ENCODE measurements at places on chromosomes 12 and 14.

GRCh38 chr12:116540622-116541152 lies 18.5 kb upstream of the MAP1LC3B2 start:
- DNase-seq, result no peak

- DNase-seq, result peak; percentile 88
Observed at GRCh38 chr14:99518441-99519346, 37.5 kb downstream of the CCNK start.

DNA sequence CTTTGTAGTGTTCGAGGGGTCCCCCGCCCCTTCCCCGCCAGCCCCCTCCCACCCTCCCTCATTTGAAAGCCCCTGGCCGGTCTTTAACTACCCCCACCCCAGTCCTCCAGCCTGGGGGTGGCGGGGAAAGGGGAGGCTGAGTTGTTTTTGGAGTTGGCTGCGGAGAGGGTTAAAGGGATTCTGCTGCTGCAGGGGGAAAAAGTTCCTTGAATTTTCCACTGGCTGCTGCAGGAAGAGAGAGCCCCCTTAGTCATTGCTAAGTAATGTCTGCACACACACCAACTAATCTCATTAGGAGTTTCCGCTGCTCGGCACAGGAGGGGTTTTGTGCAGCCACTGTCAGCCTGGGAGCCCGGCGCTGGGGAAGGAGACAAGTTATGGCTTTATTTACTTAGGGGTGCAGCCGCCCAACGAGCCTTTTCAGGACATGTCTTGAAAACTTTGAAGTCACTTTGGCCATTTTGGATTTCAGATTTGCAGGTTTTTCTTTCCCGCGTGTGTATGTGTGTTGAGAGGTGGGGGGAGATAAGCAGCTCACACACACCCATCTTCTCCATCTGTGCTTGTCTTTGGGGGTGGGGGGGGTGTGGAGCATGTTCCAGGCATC lies 1.8 kb downstream of the ELK3 start:
- DNase-seq, result peak; percentile 73

GRCh38 chr14:99380402-99380801 lies 100.3 kb downstream of the SETD3 start:
- DNase-seq, result no peak

DNA sequence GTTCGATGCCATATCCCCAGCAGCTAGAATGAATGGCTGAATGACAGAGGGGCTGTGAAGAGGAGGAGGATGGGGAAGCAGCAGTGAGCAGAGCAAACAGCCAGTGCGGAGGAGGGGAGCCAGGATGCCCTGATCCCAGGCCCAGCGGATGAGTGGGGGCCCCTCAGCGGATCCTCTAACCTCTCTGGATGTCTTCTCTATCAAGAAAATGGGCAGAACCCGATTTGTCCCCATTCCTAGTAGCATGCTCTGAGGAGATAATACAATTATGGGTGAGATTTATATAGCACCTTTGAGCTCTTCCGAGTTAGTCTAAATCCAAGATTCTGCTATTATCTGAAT lies 30.0 kb upstream of the RPLP0 start:
- DNase-seq, result no peak

DNA sequence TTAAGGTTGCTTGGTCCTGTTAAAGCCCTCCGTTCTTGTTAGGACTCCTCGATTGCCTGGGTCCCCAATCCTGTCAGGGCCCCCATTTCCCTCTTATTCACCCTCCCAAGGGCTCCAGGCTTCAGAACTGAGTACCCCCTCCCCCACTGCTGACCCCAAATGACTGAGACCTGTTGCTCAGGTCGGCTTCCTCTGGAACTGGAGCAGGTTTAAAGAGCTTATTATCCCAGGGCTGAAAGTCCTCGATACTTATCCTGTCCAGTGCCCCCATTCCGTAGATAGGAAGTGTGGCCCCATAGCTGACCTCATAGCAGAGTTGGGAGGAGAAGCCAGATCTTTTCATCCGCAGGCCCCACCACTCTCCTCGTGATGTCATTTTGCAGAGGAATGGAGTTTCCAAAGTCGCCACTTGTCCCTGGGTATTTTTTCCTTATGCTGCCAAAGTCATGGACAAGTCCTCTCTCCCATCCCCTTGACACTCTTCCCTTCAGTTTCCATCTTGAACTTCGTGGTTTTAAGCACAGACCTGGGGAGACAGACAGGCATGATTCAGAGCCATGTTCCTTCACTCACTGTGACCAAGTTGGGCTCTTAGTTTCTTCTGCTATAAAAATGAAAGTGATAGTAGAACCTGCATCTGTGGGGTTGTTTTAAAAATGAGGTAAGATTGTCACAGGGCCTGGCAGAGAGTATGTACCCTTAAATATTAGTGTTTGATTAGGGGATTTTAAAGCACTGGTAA lies 1.2 kb downstream of the USP30 start:
- no peak for DNase-seq

DNA sequence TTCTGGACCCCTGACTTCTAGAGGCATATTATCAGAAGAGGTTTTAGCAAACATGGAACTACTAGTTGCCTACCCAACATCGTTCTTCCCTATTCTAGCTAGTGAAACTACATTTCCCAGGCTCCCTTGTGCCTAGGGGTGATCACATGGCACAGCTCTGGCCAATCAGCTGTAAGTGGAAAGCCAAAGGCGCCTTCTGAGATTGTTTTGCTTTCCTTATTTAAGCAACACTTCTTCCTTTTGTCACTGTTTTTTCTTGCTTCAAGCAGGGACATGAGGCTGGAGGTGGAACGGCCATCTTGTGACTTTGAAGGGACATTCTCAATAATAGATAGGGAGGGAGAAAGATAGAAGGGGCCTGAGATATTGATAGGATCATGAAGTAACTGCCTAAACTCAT lies 136.7 kb downstream of the ZNF664 start:
- no peak for DNase-seq

DNA sequence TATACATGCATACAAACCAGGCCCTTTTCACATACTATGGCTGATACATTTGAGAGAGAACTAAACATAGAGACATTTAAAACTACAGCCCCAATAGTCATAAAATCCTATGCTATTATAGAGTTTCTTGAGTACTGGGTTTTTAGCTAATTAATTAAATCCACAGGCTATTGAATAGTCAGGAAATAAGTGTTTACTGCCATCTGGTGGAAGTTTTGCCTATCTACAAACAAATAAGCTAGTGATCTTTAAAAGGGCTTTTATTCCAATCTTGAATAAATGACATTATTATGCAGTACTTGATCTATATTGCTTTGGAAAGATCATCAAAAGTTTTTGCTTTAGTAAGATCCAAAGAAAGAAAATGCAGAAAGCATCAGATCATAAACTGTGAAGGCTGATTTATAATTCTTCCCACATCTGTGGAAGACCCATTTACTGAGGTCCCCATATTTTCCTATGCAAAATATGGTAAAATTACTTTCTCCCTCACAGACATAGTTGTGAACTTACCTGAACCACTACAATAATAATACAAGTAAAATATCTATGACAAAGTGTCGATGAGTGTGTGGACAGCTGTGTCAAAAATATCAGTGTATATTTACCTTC lies 131.3 kb downstream of the ITPR2 start:
- DNase-seq, result no peak

DNA sequence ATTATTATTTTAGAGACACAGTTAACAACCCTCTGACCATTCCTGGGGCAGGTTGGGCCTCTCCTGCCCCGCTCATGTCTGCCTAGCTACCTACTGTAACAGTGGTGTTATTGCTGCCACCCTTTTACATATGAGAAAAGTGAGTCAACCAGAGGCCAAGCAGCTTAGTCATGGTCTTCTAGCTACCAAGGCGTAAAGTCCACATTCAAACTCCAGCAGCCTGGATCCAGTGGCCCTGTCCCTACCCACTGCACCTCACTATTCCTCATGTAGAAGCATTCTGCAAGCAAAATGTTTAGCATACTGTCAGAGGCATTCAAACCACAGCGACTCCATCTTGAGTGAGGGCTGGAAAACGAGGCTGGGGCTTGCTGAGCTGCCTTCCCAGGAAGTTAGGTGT lies 95.8 kb downstream of the SLC15A4 start:
- DNase-seq, result no peak

DNA sequence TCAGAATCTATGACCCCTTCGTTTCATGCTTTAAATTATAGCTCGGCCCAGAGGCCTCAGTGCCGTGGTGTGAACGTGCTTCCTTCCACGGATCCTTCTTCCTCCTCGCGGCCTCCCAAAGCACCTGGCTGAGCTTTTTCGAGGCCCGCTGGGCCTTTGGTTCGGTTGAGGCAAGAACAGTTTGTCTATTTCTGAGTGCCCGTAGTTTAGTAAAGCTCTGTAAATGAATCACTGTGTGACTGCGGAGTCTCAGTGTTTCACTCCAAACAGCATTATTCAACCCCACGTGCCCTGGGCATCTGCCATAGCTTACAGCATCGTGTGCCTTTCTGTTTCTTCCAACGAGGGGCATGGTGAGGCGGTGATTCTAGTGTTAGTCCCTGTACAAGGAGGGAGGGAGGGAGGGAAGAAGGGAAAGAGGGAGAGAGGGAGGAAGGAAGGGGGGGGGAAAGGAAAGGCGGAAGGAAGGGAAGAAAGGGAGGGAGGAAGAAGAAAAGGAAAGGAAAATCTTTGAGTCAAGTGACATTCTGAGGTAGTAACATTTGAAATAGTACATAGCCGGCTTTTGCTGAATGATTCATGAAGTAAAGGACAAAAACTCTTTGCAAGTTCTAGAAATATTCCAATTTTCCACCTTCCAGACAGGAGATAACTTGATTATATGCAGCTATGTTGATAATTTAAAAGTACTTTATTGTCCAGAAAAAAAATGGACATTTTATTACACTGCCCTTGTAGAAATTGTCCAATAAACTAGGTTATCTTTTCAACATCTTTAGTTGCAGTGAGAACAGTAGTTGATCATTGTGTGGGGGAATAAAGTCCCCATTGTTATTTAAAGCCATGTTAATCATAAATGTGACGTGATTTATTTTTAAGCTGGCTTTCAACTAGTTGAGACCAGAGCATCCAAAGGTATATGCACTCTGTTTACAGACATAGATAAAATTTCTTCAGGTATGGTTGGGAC lies 1.2 kb upstream of the TRIM9 start:
- peak; percentile 26 for DNase-seq

GRCh38 chr14:39145266-39145966 lies 24.7 kb downstream of the TRAPPC6B start:
- DNase-seq, result no peak

- DNase-seq, result no peak
Observed at GRCh38 chr12:10215436-10215835, 2.8 kb downstream of the GABARAPL1 start.

DNA sequence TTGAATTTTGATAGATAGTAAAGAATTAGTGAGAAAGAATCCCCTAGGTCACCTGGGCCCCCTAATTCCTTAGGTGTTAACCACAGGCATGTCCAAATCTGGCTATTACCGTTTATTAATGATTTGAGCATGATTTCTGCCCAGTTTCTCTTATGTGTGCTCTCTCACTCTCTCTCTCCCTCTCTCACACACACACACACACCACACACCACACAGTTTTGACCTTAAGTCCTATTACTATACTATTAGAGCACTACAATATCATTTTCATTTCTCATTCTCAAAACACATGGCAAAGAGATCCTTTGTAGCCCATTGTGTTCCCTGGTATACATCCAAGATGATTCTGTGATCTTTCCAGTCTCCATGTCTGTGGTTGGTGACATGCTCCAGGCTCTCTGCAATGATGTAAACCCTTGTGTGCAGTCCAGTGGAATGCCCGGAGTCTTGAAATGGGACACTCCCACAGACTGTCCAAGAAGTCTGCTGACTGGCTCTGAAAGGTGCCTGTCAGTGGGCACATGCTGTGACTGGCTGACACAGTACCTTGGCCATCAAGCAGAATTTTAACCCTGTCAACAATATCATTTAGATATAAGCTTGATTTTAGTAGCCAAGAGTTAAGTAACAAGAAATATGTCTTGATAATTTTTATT lies 96.2 kb downstream of the FIGNL2 start:
- DNase-seq, result no peak

DNA sequence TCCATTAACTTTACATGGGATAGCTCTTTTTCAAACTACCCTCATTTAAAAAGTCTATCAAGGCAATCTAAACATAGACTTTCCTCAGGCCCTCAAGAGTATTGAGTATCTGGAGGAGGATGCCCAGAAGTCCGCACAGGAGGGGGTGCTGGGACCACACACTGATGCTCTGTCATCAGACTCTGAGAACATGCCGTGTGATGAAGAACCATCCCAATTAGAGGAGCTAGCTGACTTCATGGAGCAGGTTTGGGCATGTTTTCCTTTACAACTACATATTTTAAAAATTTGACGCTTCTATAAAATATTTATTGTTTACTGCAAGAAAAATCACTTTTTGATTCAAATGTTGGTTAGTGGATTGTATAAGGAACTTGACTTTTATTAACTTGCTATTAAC lies 93.5 kb downstream of the EP400 start:
- no peak for DNase-seq

GRCh38 chr12:29238822-29239291 lies 89.8 kb downstream of the FAR2 start:
- DNase-seq, result no peak

DNA sequence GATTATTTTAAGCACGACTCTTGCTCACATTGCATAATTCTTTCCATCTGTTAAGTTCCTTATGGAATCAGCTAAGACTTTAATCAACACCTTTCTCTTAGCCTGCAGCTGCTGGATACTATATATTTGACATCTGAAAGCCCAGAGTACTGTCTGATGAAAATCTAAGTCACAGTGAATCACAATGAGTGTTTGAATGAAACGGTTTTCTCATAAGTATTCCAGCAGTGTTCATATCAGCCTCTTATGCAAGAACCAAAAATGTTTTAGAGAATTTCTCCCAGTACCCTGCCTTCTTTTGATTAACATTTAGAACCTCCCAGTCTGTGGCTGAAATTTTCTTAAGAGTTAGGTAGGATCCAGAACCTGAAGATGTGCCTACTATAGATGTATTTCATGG lies 55.6 kb downstream of the FRMD6 start:
- DNase-seq, result no peak

DNA sequence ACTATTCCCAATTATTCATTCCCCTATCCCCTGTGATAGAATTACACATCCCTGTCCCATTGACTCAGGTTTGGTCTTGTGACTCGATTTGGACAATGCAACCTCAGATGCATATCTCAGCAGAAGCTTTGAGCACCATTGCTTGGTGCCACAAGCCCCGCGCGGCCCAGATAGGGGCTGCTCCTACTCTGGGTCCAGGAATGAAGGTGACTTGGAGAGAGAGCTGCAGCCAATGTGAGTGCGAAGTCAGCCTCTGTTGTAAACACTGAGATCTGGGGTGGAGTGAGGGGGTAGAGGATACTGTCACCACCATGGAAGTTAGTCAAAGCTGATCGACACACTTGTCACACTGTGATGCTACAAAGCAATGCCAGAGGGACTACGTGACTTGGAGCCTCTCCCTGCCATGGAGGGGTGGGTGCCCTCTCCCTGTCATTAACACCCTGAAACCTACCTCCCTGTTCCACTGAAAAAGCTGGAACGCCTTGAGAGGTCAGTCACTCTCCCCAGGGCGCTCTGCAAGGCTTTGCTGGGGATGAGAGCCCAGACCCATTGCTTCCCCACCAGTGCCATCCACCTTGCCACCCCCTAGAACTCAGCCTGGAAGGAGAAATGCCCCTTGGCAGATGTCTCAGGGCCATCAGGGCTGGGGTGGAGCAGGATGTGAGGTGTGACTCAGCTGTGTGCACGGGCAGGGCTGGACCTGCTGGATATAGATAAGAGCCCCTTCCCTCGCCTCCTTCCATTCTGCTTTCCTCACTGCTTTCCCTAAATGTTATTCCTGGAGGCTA lies 6.6 kb upstream of the PLEK2 start:
- no peak for DNase-seq

- DNase-seq, result no peak
Observed at GRCh38 chr14:72644038-72644437, 249.9 kb downstream of the DPF3 start.
